AG09309 (cell line): ENCODE measurements at places on chromosomes 16 and 17.

DNA sequence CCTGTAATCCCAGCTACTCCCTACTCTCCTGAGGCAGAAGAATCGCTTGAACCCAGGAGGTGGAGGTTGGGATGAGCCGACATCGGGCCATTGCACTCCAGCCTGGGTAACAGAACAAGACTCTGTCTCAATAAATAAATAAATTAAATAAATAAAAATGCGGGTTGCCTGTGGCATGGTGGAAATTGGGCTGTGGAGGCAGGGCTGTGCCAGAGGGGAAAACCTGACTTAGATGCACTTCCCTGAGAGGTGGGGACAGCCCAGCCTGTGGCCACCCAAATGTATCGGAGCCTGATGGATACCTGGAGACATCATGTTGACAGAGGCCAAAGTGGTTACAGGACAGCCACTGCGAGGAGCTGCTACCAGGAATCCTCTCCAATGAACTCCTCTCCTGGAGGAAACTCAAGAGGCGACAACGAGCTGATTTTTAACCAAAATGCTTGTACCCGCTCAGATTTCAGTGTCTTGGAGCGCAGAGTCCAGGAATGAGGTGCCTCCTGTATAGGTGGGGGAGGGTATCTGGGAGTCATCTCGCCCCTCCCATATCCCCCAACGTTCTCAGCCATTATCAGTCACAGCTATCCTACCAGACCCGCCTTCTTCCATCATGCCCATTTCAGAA is 32.3 kb downstream of the DDX19A start:
- DNase-seq: no peak

DNA sequence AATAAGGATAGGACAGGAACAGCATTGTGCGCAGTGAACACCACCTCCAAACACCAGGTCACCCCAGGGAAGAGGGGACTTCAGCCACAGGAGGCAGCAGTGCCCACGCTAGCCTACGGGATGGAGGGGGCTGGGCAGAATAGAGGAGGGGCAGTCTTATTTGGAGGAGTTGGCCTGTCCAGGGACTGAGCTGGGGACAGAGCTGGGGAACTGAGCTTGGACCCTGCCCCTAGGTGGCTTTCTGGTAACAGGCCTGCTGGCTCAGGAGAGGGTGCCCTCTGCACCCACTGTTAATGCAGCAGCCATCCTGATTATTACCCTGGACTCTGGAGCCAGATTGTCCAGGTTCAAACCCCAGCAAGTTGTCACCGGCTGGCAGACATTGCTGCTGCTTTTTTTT is 9.3 kb downstream of the CCDC102A start:
- DNase-seq: no peak

DNA sequence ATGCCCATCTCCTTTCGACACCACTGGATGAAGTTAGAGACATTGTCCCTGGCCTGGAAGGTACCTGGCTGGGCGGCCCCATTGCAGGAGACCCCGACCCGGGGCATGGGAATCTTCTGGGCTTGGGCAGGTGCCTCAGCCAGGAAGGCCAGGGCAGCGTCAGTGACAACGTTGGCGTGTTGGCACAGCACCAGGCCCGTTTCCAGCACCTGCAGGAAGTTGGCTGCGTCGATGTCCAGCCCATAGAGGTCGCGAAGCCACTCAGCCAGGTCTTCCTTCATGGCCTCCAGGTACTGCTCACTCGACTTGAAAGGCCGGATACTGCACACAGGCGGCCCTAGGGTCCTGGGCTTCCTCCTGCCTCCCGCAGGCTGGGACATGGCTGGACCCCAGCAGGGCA is 568 bp downstream of the GAS2L2 start:
- DNase-seq: no peak

DNA sequence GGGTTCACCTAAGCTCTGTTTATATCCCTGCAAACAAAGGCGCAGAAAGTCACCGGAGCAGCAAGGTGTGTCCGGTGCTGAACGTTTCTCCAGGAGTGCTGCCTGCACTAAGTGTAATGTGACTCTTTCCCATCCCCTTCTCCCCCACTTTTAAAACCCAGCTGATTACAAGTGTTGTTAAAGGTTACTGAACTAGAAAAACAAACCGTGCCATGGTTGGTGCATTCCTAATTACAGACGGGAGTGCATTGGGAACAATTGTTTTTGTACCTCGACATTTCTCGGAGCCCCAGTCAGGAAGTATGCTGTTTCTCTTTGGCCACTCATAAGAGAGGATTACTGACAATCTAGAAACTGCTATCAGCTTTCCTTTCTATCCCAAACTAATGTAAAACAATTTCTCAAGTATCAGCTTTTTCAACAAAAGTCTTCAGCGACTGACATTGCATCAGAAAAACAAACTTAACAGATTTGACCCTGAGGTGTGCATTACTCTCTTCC is 441.0 kb upstream of the SALL1 start:
- DNase-seq: no peak

- no peak for DNase-seq
These were observed 16.0 kb upstream of the RHOT1 start for GRCh38 chr17:32126325-32126724.

DNA sequence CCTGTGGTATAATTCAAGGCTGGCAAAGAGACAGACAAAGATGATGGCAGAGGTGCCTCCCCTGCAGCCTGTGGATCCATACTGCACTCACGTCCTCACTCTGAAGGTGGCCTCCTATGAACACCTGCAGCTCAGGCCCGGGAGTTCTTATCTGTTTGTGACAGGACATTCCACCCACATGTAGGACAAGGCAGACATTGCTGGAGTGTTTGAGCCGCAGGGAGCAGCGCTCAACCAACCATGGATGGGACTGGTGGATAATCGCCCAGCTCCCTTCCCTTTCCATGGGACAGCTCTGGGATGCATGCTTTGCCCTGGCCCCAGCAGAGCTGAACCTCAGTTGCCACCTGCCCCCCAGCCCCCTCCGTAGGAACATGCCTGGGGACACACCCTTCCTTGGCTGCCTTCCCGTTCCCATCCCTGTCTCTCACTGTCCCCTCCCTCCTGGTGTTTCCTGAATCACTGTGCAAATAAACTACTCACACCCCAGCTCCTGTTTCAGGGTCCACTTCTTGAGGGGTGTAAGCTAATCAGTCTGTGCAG is 22.2 kb downstream of the ITPRIPL2 start:
- DNase-seq: no peak

GRCh38 chr16:55661941-55662643 is 6.3 kb downstream of the SLC6A2 start:
- DNase-seq: no peak

- DNase-seq: peak; percentile 16
These were observed 2.0 kb upstream of the RDM1 start for GRCh38 chr17:35932586-35932985.
